Midbrain (tissue), 1 donor: ENCODE measurements at places on chromosomes 13 and 19.

DNA sequence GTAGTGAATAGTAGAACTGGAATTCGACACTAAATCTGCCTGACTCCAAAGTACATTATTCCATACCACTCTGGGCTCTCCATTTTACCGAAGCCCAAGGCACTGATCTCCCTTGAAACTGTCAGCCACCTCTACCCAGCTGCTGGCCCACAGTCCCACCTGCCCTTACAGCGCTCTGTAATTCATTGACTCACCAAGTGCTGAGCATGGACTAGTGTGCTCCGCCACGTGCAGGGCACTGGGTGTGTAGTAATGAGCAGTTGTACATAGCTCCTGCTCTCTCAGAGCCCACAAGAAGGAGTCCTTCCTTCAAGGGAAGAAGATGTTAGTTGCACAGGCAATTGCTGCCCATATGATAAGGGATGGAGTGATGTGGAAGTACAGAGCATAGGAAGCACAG is 76.6 kb upstream of the SIAH3 start:
- no peak for DNase-seq

DNA sequence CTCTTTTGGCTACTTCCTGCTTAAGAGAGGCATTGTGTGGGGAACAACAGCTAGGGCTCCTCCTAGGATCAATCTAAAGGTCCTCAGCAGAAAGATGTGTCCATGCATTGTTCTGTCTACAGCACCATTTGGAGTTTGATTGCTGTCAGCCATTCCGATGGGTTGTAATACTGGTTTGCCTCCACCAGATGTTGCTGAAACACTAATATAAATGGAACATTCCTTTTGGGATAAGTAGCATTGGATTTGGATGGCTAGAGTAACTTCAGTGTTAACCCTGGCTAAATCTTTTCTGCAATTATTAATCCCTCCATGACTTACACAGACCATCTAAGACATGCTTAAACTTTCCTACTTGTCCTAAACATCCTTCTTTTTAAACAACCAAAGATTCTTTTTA is 104.2 kb downstream of the TDRD3 start:
- no peak for DNase-seq

DNA sequence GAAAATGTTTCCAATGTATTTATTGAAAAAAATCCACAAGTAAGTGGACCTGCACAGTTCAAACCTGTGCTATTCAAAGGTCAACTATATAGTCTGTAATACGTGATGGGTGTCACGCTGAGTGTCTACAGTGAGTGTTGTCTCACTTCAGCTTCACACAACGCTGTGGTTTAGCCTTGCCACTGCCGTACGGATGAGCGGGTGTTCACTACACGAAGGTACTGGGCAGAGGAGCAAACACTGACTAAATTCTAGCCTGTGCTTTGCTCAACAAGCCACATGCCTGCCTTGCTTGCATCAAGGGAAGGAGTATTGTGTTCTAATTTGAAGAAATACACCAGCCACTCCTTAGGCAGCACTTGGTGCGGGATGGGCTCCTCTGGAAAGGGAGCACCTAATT is 3.4 kb upstream of the FFAR3 start:
- DNase-seq = no peak

GRCh38 chr19:54470991-54471782 is 1.9 kb downstream of the CDC42EP5 start:
- peak; percentile 20 for DNase-seq

DNA sequence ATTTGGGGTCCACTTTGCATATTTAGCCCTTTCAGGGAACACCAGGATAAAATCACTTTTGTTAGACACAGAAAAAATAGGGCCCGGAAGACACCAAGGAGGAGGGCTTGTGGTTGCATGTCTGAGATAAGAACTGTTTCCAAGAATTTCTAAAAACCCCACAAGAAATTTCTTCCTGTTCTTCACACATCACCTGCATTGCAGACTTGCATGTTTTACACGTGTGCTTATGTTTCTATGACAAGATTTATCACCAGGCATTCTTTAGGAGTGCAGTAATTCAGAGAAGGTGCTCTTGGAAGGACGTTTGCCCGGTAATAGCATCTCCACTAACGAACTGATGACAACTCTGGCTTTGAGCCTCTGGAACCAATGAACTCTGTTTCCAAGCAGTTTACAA is 7.1 kb upstream of the ACTL9 start:
- no peak for DNase-seq

DNA sequence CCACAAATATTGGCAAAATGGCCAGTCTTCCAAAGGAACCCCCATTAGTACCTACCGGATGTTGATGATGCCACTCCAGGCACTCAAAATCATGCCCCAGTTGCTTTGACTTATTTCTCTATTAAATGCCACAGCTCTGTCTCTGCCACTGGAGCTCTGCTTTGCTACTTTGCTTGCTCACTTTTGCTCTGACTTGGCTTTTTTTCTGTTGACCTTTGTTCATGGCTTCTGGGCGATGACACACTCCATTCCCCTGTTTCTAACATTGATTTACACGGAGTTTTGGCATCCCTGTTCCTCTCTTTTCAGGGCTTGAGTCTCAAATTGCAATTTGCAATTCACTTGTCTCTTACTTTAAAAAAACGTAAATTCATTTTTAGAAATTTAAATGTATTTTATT is 217.1 kb upstream of the SPRY2 start:
- DNase-seq = no peak

DNA sequence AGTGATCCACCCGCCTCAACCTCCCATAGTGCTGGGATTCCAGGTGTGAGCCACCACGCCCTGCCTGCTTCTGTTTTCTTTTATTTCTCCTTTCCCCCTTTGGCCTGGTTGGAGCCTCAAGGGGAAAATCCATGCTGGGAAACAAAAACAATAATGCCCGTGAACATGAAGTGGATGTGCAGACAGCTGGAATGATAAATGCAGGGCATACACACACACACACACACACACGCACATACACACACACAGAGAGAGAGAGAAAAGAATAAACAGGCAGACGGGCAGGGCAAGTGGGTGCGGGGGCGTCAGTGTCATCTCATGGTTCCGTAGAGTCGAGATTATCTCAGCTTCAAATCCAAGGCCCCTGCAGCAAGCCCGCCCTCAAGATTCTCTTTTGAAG is 4.4 kb upstream of the PLEKHF1 start:
- DNase-seq = no peak

- DNase-seq = no peak
Observed at GRCh38 chr13:26300140-26300539, 46.2 kb downstream of the CDK8 start.

DNA sequence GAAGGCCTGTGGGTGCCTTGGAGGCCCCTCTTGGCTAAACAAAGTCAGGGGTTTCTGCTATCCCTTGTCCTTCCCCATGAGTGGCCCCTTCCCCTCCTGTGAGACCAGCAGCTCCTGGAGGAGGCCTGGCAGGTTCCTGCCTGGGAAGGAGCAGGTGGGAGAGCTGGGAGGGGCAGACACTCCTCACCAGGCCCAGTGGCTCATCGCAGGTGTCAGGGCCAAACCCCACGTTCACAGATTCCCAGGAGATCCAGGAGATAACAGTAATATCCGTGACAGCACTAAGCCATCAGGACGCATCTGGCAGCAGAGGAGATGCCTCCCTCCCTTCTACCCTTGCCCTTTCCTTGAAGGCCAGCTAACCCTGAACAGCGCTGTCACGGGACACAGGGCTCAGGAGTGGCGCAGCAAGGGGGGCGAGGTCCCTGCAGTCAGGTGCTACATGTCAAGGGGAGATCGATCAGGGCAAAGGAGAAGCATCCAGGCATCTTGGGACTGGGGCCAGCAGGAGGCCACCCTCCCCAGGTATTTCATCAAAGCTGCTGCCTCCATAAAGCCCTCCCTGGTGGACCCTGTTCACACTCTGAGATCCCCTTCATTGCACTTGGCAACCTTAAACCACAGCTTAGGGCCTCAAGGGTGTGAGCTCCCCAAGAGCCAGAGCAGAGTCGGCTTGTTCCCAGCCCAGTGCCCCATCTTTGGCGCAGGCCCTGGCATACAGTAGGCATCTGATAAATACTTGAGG is 4.8 kb downstream of the CEBPA start:
- no peak for DNase-seq

- no peak for DNase-seq
Observed at GRCh38 chr19:1325568-1326294, 40.1 kb downstream of the EFNA2 start.

DNA sequence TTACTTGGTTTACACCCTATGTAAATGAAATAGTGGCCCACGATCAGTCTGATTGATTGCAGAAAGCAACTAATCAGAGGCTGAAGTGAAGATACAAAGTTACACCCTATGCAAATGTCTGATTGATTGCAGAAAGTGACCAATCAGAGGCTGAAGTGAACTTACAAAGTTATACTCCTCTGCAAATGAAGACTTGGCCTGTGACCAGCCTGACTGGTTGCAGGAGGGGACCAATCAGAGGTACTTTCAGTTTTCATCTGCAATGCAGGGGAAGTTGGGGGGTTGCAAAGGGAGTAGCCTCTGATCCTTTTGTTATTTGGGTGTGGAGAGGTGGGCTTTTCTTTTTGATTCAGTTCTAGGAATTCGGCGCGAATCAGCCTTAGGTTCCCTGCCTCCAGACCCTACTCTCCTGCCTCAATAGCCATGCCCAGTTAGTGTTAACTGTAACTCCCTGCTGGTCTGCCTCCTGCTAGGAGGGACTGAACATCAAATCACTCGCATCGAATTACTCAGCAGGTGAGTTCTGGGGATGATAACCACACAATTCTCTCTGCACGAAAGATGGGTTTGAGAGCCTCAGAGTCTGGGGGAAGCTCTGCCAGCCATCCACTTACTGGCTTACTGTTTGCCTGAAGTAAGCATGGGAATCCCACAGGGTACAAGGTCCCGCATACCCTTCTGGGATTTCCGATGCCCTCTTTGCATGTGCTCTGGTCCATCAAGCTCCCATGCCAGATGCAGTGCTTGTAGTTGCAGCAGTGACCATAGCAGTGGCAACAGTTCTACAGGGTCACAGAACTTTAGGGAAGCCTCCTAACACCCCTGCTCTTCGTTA is 7.5 kb downstream of the ARL11 start:
- no peak for DNase-seq

DNA sequence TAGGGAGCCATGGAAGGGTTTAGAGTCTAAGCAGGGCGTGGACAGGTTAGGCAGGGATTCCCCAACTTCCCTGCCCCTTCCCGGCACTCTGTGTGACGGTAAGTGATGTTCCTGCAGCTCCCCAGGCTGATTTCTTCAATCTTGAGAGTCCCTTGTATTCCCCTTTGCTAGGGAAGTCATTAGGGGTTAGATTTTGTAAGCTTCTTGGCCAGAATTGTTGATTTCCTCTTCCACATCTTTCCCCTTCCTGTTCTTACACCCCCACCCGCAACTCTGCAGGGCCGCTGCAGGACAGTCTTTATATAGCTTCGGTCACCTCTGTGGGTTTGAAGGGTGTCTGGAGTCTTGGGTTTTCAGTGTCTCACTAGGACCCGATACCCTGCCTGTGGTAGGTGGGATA is 10.6 kb upstream of the ADGRE1 start:
- DNase-seq = no peak

DNA sequence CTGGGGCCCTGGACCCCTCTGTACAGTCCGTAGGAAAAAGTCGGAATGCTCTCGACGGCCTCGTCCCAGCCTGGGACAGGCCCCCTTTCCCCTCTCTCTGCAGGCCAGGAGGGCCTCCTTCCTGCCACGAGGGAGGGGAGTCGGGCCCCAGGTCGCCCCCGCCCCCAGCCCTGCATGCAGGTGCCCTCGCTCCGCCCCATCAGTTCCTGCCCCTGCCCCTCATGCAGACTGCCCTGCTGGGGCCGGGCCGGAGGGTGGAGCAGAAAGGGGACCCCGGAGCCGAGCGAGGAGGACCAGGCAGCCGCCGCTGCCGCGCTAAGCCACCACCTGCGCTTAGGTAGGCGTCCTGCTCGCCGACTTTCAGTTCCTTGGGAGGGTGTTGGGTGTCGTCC is 7.3 kb downstream of the LYL1 start:
- no peak for DNase-seq

- no peak for DNase-seq
Observed at GRCh38 chr19:30488191-30488590, 116.0 kb downstream of the ZNF536 start.

DNA sequence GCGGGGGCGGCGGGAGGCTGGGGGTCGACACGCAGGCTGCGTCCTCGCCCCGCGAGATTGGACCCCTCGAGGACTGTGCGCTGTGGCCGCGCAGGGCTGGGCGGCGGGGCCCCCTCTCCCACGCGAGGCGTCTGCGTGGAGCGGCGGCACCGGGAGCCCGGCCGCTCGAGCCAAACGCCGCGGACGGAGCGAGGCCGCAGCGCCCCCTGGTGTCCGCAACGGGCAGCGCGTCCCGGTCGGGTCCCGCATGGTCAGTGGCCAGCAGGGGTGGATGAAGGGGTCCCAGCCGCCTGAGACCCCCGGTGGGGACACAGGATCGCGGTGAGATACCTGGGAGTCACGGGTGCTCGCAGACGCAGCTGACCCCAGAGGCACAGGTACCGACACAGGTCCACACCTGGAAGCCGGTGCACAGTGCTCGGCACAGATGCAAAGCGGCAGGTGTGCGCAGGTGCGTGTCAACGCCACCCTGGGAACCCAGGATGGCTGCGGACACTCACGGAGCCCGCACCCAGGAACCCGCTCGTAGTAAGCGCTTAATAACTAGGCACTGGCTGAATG is 2.1 kb upstream of the CIRBP start:
- DNase-seq = peak; percentile 83

DNA sequence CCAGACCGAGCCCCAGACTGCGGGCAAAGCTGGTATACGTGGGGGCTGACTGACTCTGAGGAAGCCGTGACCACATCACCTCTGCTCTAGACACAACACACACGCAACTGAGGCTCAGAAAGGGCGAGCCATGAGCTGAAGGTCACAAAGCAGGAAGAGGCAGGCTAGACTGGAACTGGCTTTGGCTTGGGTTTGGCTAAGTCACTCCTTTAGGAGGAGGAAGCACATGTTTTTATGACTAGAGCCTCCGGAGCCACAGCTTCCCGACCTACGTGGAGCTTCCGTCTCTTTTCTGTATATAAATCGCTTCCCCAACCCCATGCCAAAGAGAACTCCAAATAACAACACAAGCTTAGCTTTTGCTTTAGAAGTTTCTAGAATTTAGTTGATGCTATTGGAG is 48.0 kb downstream of the RFX2 start:
- no peak for DNase-seq

- no peak for DNase-seq
Observed at GRCh38 chr19:33603377-33603776, 18.4 kb upstream of the CHST8 start.

DNA sequence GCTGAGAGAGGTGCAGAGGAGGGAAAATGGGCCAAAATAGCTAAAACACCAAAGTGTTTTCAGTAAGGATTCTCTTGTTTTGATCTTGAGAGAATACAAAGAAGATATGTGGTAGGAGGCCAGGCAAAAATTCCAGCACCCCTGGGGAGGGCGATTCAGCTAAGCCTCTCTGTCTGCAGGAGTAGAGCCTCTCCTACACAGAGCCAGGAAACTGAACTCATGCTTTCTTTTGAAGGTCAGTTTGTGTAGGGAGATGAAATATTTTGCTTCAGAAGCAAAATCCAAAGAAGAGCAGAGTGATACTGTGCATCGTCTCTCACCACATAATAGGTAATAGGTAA is 565.0 kb downstream of the FGF9 start:
- DNase-seq = peak; percentile 5

DNA sequence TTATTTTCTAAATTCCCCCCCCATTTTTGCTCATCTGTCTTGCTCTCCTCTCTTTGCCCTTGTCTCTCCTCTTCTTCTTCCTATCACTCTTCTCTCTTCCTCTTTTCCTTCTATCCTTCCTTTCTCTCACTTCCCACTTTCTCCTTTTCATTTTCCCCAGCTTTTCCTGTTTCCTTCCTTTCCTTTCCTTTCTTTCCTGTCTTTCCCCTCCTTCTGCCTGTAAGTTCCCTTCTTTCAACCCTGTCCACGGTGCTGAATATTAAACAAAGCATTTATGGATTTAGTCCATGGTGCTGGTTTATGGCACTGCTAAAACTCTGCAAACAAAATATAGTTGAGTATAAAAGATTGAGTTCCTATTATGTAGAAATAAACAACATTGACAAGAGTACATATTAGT is 27.6 kb downstream of the SCEL start:
- DNase-seq = no peak
